Tibial nerve (tissue), 4 donors: ENCODE measurements at places on chromosomes 7 and 10. TPM values are rescaled to one million over a fixed set of nuclear protein-coding genes. Genes with fewer than 3 reads are reported as not detected.

- H3K27me3 ChIP-seq, result peaks cover 8% of the 10 kb centered on the region
- no peak for DNase-seq
- H3K4me3 ChIP-seq, result no peak overlapping the region
- no peaks in the 10 kb centered on the region for H3K36me3 ChIP-seq
- no peaks in the 10 kb centered on the region for H3K4me1 ChIP-seq
- H3K27ac ChIP-seq, result no peak overlapping the region
Observed at GRCh38 chr7:128880791-128881457, 18.3 kb downstream of the ATP6V1F start.

- no peaks in the 10 kb centered on the region for H3K4me1 ChIP-seq
- H3K36me3 ChIP-seq, result no peaks in the 10 kb centered on the region
- H3K4me3 ChIP-seq, result no peak overlapping the region
- no peaks in the 10 kb centered on the region for H3K27me3 ChIP-seq
- no peak overlapping the region for H3K27ac ChIP-seq
Observed at GRCh38 chr7:34675749-34676374, 17.8 kb downstream of the NPSR1 start.

DNA sequence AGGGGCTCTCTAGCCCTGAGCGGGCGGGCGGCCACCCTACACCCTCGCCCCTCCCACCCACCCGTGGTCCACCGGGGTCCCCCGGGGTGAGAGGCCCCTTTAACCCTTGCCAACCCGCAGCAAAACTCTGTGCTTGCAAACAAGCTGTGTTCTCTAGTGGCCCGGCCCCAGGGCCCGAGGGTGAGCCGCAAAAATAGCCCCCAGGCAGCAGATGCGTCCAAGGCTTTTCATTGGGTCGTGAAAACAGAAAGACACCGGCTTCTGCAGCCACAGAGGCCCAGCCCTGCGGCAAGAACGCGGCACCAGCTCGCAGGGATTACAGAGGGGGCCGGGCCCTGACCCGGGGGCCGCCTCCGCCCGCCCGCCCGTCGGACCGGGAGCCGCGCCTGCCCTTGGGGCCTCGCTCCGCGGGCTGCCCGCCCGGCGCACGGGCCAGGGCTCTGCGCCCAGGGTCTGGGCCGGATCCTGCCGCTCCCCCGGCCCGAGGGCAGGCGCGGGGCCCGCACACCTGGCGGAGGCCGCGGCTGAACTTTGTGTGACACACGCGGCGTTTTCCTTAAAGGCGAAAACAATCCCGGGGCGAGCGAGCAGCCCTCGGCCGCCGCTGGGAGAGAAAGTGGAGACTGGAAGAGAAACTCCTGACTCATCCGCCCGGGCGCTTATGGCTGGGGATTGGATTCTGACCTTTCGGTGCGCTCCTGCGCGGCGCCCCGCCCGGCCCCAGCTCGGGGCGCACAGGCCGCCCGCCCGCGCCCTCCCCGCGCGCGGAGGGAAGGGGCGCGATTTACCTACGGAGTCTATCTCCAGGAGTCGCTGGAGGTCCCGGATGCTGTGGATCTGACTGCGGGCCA lies 2.8 kb downstream of the PDGFA start:
- H3K27me3 ChIP-seq, result peaks cover 12% of the 10 kb centered on the region
- peak overlapping the region; percentile 58 for H3K4me3 ChIP-seq
- H3K36me3 ChIP-seq, result no peaks in the 10 kb centered on the region
- H3K4me1 ChIP-seq, result peaks cover 55% of the 10 kb centered on the region

Gene SLC26A5
- 0.42 TPM for total RNA-seq

Gene CD36
- total RNA-seq, result 261 TPM

Gene RET
- total RNA-seq, result 0.20 TPM

Gene MMRN2
- 59.1 TPM for total RNA-seq

Gene WDR11
- total RNA-seq, result 40.5 TPM

GRCh38 chr7:28684650-28685241 lies 272.4 kb downstream of the CREB5 start:
- peak overlapping the region; percentile 90 for H3K27ac ChIP-seq
- H3K4me3 ChIP-seq, result no peak overlapping the region
- no peaks in the 10 kb centered on the region for H3K27me3 ChIP-seq
- no peaks in the 10 kb centered on the region for H3K36me3 ChIP-seq
- no peak for DNase-seq

GRCh38 chr10:21260066-21260465 lies 265.4 kb downstream of the SKIDA1 start:
- H3K4me1 ChIP-seq, result no peaks in the 10 kb centered on the region
- H3K36me3 ChIP-seq, result no peaks in the 10 kb centered on the region
- H3K27me3 ChIP-seq, result no peaks in the 10 kb centered on the region
- no peak overlapping the region for H3K27ac ChIP-seq

Gene GRM8
- total RNA-seq, result 0.59 TPM

GRCh38 chr10:102619281-102619981 lies 24.8 kb upstream of the TRIM8 start:
- H3K27ac ChIP-seq, result peak overlapping the region; percentile 80
- H3K27me3 ChIP-seq, result no peaks in the 10 kb centered on the region
- peaks cover 80% of the 10 kb centered on the region for H3K4me1 ChIP-seq
- no peak overlapping the region for H3K4me3 ChIP-seq

DNA sequence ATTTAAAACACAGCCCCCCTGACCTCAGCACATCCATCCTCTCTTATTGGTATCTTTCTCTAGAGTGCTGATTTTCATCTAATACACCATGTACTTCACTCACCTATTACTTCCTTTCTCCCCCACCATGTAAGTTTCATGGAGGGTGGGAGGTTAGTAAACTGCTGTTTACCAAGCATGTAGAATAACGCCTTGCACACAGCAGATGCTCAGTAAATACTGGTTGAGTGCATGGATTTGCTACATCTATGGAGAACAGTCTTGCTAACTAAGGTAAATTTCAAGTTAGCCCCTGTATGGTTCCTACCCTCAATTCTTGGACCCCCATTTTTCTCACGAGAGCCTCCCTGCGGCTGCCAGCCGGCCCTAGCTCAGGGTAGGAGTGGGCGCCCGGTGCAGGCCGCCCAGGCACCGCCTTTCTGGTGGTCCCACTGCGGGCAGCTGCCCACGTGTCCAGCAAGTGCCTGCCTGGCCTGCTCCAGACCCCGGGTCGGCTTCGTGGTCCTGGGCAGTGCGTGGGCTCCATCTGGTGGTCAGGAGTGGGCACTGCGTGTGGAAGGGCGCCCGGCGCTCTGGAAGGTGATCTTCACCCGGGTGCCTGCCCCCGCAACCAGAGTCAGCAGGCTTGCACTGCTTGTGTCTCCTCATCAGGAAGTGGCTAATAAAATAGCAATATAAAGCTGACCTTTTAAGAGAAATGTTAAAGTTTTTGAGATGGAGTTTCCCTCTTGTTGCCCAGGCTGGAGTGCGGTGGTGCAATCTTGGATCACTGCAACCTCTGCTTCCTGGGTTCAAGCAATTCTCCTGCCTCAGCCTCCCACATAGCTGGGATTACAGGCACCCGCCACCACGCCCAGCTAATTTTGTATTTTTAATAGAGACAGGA lies 63.4 kb upstream of the DNAJB6 start:
- peaks cover 12% of the 10 kb centered on the region for H3K4me1 ChIP-seq
- H3K36me3 ChIP-seq, result peaks cover 31% of the 10 kb centered on the region
- peak; percentile 55 for DNase-seq
- no peaks in the 10 kb centered on the region for H3K27me3 ChIP-seq

DNA sequence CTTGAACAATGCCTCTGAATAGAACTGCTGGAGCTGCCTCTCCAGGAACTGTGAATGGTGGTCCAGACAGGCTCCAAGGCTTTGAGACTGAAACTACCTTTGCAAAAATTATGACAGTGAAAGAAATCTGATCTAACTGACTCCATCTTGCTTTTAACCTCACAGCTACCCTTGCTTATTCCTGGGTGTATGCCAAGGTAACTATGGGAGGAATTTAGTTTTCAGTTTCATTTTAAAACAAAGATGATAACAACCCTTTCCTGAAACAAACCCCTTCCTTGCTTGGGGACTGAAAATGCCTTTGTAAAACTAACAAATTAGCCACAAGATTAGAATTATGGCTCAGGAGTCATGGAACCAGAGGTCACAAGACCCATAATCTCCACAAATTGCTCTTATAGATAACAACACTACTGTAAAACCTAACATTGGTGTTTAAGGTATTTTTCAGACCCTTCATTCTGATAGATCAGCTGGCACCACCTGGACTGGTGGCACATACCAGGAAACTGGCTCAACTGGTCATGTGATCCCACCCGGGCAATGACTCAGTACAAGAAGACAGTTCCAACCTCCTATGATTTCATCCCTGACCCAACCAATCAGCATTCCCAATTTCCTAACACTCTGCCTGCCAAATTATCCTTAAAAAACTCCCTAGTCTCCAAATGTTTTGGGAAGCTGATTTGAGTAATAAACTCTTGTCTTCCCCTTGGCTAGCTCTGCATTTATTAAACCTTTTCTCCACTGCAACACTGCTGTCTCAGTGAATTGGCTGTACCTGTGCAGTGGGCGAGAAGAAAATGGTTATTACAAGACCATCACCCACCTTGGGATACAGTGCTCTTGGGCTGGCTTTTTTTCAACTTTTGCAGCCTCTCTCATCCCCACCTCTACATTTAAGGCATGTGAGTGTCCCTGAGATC lies 608.1 kb downstream of the TYW1 start:
- H3K4me1 ChIP-seq, result no peaks in the 10 kb centered on the region
- H3K27ac ChIP-seq, result no peak overlapping the region
